ENCODE measurements at places on chromosomes 12 and 14.
A peak's percentile ranks its signal among the peaks of the same experiment; 100 is the strongest.

GRCh38 chr12:62537551-62537950 is 70.9 kb downstream of the MON2 start:
- DNase-seq: no peak

GRCh38 chr12:5923043-5923605 is 21.9 kb downstream of the ANO2 start:
- DNase-seq: no peak

GRCh38 chr14:30541318-30541717 is 17.6 kb upstream of the G2E3 start:
- DNase-seq: no peak

DNA sequence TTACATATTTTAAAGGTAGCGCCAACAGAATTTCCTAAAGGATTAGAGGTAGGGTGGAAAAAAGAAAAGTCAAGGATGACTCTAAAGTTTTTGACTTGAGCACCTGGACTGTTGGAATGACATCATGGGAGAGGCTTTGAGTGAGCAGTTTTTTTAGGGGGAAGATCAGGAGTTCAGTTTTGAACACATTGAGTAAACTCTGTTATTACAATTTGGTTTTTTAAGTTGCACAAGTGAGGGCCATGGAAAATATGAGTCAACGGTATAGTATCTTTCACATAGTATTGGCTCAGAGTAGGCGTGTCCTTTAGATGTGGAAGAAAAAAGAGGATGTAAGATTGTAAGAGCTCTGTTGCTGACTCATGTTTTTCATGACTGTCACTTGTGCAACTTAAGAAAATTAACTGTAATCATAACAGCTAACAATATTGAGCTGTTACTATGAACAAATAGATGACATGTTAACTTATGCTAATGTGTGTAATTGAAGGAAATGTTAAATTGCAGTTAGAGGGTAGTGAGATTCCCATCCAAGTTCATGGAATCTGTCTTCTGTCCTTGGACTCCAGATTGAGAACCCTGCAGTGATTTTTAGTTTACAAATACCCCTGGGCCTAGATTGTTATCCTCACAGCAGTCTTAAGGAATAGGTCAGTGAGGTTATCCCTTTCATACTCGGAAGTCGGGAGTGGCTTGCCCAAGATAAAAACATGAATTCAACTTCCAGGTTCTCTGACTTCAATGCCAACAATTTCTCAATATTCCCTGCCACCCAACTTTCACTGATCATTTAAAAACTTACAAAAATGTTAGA is 48.2 kb upstream of the ATP2B1 start:
- DNase-seq: no peak

DNA sequence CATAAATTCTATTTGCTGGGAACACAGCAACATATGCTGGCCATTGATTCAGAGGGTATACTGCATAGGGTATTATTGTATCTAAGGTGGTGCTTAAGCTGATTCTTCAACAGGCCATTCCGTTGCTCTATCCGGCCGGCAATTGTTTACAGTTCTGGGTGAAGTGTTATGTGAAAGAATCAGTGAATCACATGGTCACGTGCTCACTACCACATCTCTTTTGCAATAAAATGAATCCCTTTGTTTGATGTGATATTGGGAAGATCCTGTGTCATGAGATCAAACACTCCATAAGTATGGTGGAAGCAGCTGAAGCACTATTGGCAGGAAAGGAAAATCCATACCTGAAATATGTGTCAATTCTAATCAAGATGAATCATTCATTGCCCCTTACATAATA is 7.6 kb upstream of the USP15 start:
- DNase-seq: no peak

GRCh38 chr12:123949770-123950165 is 22.9 kb downstream of the CCDC92 start:
- no peak for DNase-seq

GRCh38 chr12:46722394-46723185 is 103.2 kb downstream of the SLC38A4 start:
- DNase-seq: no peak

- DNase-seq: no peak
These were observed 46.2 kb upstream of the GRIP1 start for GRCh38 chr12:66725031-66725430.

- peak; percentile 43 for DNase-seq
These were observed 636 bp downstream of the FBXO33 start for GRCh38 chr14:39431416-39432178.

DNA sequence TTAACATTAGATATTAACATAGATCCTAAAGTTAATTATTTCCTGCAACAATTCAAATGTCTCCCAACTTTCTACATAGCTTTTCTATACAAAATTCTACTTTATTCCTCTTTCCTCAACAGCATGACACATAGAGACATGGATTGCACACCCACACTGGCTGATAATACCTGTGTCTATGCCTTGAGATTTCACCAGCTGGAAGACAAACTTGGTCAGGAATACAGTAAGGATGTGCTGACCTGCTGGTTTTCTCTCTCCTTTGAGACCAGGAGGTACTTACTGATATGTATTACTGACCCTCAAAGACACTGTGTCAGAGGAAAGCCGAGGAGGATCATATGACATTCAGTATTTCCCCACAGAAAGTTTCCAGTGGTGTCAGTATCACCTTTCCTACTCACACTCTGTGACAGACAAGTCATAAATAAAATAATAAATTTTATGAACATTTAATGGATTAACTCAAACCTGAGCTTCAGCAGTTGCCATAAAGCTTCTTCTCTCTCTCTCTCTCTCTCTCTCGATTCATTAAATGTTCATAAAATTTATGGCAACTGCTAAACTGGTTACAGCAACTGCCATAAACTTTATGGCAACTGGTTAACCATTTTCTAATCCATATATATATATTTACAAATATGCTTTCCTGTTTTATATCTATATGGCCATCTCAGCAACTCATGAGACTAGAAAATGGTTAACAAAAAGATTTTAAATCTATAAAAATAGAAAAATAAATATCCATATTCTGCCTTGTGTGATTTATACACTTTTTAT is 22.7 kb downstream of the EIF2S3B start:
- DNase-seq: no peak

DNA sequence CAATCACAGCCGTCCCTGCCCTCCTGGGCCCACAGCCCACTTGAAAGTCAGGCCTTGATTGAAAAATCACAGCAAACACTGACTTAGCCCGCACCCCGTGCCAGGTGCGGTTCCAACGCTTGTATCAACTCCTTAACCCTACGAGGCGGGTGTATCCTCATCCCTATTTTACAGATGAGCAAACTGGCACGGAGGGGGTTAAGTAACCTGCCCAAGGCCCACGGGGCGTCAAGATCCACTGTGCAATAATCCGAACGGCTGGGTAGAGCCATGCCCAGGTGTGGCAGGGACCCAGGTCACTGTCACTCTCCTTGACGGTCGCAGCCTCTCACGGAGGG is 583 bp downstream of the DNAH10 start:
- no peak for DNase-seq

- no peak for DNase-seq
These were observed 5.9 kb downstream of the PXN start for GRCh38 chr12:120259418-120260202.
